ENCODE measurements at places on chromosomes 7 and 10.

DNA sequence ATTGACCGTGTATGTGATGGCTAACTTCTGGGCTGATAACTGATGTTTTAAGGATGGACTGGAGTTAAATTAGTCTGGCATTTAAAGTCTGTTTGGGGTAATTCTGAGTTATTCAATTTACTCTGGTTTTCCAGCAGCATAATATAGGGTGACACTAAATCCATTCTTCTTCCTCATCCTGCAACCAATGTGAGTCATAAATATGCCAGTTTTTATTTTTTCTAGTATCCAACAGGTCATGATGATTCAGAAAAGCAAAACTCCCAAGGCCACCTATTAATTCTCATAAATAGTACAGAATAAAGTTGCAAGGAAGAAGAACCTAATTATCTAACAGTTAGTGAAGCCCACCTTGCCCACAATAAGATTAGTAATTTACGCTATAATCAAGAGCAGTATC is 7.5 kb upstream of the EPHB6 start:
- no peak for DNase-seq

DNA sequence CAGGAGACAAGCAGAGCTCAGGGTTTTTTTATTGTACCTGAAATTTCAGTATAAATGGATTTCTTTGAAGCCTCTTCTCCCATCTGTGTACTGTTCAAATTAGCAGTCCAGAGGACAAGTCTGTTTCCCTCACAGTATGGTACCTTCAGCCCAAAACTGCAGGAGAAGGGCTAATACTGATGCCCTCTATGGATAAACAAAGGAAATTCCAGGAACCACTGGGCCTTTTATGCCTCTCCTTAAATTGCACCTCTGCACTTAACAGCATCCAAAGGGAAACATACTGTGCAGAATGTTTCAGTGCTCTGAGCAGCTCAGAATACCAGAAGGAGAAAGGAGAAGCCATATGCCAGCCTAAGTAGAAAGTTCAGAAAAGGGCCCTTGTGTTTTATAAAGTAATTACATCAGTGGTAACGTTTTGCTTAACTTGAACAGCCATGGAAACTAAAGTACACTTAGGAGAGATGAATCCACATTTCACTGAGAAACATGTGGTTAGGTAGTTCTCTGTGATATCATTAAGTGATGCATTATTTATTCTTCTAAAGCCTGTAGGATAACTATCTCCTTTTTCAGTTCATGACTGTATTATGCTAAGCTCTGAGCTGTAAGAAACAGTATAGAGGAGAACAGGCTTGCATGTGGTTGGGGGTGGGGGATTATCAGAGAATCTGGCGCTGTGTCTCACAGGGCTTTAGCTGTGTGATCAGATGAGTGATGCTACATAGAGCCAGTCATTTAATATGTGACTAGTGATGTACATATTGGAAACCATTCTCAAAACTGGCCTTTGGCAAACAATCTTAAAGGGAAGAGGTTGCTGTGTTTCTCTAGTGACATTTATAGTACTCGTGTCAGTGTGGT is 111.3 kb downstream of the POU6F2 start:
- DNase-seq = no peak

DNA sequence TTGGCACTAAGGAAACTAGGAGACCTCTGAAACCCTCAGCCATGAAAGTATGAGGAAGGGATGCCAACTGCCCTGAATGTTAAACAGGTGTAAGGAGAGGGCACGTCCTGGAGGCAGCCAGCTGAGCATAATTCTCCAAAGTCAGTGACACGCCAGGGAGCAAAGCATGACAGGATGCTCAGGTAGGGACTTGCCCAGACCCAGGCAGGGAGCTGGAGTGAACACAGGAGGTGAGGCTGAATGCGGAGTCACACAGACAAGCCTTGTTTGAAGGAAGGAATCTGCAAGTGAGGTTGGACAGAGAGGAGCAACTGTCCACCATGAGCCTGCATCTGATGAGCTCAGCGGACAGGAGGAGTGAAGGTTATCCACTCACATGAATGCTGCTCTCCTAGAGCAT is 41.5 kb downstream of the KLRG2 start:
- no peak for DNase-seq

- DNase-seq = no peak
These were observed 38.4 kb downstream of the RHOBTB1 start for GRCh38 chr10:60905580-60905979.

DNA sequence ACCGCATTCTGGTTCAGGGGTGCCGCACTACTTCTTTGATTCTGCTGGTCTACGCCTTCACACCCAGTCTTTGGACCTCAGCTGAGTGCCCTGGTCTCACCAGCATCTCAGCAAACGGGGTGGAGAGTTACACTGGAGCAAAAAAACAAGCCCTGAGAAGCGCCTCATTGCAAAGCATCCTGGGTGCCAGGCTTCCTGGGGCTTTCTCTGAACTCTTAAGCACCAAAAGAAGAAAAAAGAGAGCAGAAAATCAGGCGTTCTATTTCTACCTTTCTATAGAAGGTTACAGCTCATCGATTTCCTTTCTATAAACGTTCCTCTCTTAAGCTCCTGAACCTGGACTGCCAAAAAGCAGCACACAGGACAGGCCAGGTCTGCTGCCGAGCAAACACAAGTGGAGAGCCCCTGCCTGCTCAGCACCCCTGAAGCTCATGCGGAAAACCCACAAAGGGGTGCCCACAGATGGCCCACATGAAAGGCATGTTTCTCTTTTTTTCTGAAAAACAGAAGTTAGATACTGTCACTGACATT is 217.9 kb downstream of the SFMBT2 start:
- DNase-seq = no peak

DNA sequence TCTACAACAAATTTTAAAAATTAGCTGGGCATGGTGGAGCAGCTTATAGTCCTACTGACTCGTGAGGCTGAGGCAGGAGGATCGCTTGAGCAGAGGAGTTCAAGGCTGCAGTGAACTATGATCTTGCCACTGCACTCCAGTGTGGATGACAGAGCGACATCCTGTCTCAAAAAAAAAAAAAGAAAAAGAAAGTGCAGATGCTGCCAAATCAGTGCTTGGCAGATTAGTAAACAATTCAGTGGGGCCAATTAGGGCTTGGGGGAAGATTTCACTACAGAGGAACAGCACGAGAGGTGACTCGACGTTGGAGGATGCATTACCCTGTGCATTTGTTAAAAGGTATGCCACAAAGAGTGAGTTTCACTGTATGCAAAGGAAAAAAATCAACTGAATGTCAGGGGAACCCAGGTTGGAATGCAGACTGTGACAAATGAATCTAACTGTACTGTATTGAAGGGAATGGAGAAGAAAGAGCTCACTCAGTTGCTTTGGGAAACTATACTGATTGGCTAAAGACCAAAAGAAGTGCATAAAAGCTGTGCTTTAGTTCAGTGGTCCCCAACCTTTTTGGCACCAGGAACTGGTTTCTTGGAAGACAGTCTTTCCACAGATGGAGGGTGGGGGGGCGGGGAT is 31.6 kb downstream of the GARIN1A start:
- no peak for DNase-seq

GRCh38 chr10:110422548-110422947 is 75.2 kb upstream of the DUSP5 start:
- DNase-seq = no peak

- no peak for DNase-seq
These were observed 164.6 kb upstream of the SH2B2 start for GRCh38 chr7:102122026-102122425.

DNA sequence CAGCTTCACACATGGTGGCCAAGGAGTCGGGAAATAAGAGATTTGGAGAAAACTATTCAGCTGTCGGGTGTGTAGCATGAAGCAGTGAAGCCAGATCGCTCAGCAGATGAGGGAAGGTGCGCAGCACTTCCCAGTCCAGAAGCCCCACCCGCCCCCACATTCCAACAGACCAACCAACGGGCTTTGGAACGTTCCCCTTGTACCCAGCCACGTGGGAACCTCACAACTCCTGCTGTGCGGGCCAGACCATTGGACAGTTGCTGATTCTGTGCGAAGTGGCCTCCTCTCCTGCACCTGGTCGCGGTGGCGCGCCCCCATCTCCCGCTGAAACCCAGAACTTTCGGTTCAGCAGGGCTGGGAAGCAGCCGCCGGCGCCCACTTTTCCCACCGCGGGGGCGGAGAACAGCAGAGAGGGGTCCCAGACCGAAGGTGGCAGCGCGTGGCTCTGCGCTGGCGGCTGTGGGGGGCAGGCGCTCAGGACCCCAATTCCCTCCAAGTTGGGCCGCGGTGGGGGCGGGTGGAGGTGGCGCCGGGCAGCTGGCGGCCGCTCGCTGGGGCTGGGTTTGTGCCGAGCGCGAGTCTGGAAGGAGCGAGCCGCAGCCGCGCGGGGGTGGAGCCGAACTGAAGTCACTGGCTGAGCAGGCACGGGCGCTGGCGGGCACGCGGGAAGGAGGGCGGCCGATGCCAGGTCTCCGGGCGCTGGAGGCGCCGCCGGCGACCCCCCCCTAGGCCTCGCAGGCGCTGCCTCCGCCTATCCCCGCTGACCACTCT is 1301.5 kb upstream of the SORCS1 start:
- peak; percentile 26 for DNase-seq

- no peak for DNase-seq
These were observed 348.9 kb downstream of the ARL4A start for GRCh38 chr7:13036256-13036780.

- DNase-seq = no peak
These were observed 39.7 kb downstream of the OAT start for GRCh38 chr10:124378881-124379471.

- DNase-seq = no peak
These were observed 56.9 kb upstream of the NPY start for GRCh38 chr7:24227068-24227467.

- DNase-seq = no peak
These were observed 153.9 kb downstream of the SNX13 start for GRCh38 chr7:17786314-17786852.

DNA sequence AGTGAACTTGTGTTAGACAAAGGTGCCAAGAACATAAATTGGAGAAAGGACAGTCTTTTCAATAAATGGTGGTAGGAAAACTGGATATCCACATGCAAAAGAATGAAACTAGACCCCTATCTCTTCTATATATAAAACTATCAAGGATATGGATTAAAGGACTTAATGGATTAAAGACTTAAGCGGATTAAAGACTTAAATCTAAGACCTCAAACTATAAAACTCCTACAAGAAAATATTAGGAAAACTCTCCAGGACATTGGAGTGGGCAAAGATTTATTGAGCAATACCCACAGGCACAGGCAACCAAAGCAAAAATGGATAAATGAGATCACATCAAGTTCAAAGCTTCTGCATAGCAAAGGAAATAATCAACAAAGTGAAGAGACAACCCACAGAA is 242.9 kb upstream of the MEOX2 start:
- no peak for DNase-seq

DNA sequence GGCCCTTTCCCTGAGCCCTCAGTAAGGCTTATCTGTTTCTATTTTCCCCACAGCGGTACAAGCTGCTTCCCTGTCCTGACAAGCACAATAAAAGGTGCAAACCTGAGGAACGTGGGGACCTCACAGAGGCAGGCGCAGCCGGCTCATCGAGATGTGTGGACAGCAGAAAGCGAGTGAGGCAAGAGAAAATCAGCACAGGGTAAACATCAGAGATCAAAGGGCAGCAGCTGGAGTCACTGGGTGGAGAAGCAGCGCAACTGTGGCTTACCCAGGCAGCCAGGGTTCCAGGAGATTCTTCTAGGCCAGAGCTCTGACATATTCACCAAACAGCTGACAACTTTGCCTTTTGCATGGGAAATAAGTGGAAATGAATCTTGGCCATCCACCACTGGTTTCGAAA is 212.6 kb downstream of the WDR11 start:
- no peak for DNase-seq

- DNase-seq = no peak
These were observed 71.1 kb downstream of the INPP5A start for GRCh38 chr10:132608511-132609195.

DNA sequence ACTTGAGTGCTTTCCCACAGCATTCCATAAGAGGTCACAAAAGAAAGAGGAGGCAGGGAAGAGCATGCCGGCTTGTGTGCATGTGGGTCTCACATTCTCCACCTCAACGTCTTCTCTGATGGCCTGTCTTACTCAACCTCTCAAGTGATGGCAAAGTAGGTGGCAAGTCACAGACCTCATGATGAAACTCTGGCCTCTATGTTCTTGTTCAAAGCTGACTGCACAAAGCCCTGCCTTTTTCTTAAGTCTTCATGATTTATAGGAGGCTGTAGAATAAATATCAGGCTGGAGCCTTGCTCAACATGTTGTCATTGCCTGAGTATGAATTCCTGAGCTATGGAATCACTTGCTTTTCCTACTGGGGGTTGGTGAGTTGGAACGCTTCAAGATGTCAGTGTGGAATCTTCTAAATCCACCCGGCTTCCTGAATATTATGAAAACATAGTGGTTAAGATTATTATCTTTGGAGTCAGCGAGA is 213.6 kb upstream of the INHBA start:
- no peak for DNase-seq

GRCh38 chr10:129772468-129773358 is 191.4 kb downstream of the EBF3 start:
- DNase-seq = no peak

- DNase-seq = no peak
These were observed 7.2 kb downstream of the ADCY1 start for GRCh38 chr7:45581271-45581780.

GRCh38 chr10:123270221-123270620 is 116.0 kb downstream of the BUB3 start:
- DNase-seq = no peak

Data from neuronal stem cell (in vitro differentiated cells).